ENCODE measurements at places on chromosomes 4 and X. TPM values are rescaled to one million over a fixed set of nuclear protein-coding genes. Genes with fewer than 3 reads are reported as not detected.

NCBP2L gene
- not detected for total RNA-seq

TLR8 gene
- total RNA-seq: not detected

HSFX4 gene
- not detected for total RNA-seq

- H3K4me1 ChIP-seq: peaks cover 11% of the 10 kb centered on the region
- no peak overlapping the region for H3K27ac ChIP-seq
- no peak overlapping the region for H3K4me3 ChIP-seq
These were observed 83.7 kb downstream of the ACOX3 start for GRCh38 chr4:8356856-8357255.

CLCN4 gene
- total RNA-seq: 9.0 TPM
